Aorta (tissue), 5 donors: ENCODE measurements at places on chromosomes 2 and 18. TPM values are rescaled to one million over a fixed set of nuclear protein-coding genes. Genes with fewer than 3 reads are reported as not detected.
A peak's percentile ranks its signal among the peaks of the same experiment; 100 is the strongest.

DNA sequence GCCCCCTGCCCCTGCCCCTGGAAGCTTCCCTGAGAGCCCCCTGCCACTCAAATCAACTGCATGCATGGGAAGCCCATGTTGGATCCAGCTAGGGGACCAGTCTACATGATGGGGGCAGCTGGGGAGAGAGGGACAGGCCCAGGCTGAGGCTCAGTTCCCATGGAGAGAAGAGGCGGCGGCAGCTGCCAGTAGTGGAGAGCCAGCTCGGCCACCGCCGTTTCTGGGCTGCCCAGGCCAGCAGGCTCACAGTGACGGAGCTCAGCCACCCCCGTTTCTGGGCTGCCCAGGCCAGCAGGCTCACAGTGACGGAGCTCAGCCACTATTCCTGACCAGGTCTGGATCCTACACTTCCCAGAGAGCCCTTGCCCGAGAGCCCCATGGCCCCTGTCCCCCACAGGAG, 3.6 kb downstream of the MAB21L4 start:
- no peak overlapping the region for H3K27ac ChIP-seq
- H3K36me3 ChIP-seq: no peaks in the 10 kb centered on the region
- DNase-seq: no peak
- no peak overlapping the region for H3K4me3 ChIP-seq
- no peaks in the 10 kb centered on the region for H3K4me1 ChIP-seq

DNA sequence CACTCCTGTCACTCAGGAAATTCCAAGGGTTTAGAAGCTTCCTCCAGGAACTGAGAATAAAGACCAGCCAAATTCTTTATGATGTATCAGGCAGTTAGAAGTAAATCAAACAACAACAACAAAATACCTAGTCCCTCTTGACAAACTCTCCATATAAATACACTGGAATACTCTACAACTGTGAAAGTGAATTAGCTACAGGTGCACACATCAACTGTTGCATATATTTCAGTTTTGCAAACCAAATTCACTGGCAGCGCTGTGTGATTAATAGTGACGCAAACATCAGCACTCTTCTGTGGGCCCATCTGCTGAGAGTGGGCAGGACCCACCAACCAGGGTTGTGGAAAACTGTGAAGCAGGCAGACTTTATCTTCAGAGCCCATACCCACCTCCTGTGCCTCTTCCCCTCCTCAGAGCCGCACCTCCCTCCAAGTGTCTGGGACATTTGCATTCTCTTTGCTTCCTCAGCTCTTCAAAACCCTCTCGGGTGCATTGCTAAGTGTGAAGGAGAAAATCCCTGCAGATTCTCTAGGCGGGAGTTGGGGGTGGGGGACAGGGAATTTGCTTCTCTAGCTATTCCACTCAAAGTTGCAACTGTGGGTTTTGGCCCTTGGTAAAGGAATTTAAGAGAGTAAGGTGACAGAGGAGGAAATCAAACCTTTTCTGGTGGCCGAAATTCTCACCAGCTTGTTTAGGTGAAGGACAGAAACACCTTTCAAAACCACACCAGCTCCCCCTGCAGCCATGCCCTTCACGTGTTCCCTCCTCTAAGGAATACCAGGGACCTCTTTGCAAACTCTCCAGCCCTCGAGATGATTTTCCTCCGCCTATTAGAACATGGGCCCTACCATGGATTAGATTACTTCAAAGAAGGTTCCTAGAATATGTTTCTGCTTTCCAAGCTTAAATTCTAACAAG, 119.3 kb downstream of the MRO start:
- H3K36me3 ChIP-seq: no peaks in the 10 kb centered on the region
- DNase-seq: no peak
- no peaks in the 10 kb centered on the region for H3K27me3 ChIP-seq
- no peak overlapping the region for H3K27ac ChIP-seq

DNA sequence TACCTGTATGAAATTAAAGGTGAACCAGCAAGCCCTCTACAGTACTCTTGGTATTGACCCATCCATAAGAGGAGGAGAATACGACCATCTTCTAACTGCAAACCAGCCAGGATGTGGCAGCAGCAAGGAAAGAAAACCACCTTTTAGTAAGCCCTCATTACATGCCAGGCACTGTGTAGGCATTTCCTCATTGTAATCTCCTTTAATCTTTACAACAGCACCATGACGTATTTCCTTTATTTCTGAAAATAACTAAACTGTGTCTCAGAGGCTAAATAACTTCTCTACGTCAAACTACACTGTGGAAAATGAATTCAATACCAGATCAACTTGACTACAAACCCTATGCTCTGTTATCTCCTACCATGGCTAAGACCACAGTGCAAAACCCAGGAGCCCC, 18.2 kb downstream of the WDR35 start:
- no peaks in the 10 kb centered on the region for H3K4me1 ChIP-seq
- peaks cover 3% of the 10 kb centered on the region for H3K36me3 ChIP-seq
- H3K27ac ChIP-seq: no peak overlapping the region
- no peak overlapping the region for H3K4me3 ChIP-seq

- no peaks in the 10 kb centered on the region for H3K36me3 ChIP-seq
- H3K27me3 ChIP-seq: no peaks in the 10 kb centered on the region
- no peaks in the 10 kb centered on the region for H3K4me1 ChIP-seq
These were observed 10.0 kb upstream of the RIT2 start for GRCh38 chr18:43125471-43125870.

- no peak for DNase-seq
- H3K4me1 ChIP-seq: no peaks in the 10 kb centered on the region
- H3K27ac ChIP-seq: no peak overlapping the region
- H3K27me3 ChIP-seq: no peaks in the 10 kb centered on the region
- H3K4me3 ChIP-seq: peak overlapping the region; percentile 99
These were observed 779 bp downstream of the DGKD start for GRCh38 chr2:233354971-233355574.

DNA sequence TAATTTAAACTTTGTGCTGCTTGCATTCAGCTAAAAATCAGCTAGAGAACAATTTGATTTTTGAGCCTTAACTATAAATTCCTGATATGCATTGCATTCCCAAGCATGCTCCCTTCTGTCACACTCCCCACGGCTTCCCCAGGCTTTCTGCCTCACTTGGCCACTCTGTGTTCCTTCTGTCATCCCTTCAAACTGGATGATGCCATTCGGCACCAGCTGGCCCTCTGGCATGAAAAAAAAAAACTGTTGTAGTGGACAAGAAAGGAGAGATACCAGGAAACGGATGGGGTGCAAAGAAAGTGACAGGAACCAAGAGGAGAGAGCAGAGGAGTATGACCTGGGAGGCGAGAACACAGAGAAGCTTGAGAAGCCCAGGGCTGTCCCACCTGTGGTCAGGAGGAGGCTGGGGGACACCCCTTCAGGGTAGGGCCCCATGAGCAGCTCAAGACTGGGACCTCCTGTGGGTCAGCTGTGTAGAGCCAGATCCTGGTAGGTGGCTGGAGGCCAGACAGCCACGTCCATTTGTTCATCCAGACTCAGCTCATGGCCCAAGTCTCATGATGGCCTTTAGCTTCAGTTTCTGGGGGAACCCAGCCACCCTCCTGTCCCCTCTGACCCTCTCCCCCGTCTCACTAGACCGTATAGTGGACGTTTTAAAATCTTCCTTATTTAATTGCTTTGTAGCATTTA, 211.8 kb downstream of the GBX2 start:
- DNase-seq: peak; percentile 22
- H3K27me3 ChIP-seq: no peaks in the 10 kb centered on the region
- no peaks in the 10 kb centered on the region for H3K36me3 ChIP-seq
- H3K4me1 ChIP-seq: no peaks in the 10 kb centered on the region
- H3K4me3 ChIP-seq: no peak overlapping the region
- no peak overlapping the region for H3K27ac ChIP-seq

DNA sequence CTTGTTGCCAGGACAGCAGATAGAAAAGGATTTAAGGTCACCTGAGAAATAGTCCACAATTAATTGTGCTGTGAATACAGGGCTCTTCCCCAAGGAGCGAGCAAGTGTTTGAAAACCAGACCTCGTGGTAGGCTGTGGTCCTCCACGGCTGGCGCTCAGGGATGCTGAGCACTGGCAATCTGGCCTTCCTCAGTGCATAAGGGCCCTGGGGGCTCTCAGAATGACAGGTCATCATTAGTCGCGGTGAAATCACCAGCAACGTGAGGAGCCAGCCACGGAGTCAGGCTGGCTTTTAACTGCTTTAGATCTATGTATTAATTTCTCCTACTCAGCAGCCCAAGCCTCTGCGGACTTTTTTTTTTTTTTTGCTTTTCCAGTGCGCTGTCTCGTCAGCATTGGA, 148.5 kb downstream of the FHOD3 start:
- H3K4me1 ChIP-seq: peaks cover 3% of the 10 kb centered on the region
- H3K27me3 ChIP-seq: no peaks in the 10 kb centered on the region
- no peaks in the 10 kb centered on the region for H3K36me3 ChIP-seq
- no peak for DNase-seq
- H3K4me3 ChIP-seq: no peak overlapping the region

DNA sequence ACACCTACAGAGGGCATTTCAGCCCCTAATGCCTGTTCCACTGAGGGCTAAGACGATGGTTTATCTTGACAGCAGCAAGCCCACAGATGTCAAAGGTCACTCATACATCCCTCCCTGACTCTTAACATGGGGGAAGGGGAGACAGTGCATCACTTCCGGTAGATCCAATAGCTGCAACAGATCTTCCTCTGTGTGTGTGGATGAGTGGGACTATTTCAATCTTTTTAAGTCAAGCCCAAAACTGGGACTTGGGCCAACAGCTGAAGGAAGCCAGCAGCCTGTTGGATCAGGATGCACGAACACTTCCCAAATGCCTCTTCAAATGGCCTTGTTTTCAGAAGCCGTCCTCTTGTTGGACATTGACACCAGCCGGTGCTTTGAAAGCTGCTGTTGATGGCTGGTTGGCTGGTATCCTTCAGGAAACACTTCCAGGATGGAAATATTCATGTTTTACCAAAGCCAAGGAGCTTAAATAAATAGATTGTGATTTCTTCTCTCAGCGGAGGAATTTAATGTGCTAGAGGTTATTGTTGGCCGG, 59.2 kb downstream of the IL1R2 start:
- no peaks in the 10 kb centered on the region for H3K27me3 ChIP-seq
- H3K4me1 ChIP-seq: peaks cover 3% of the 10 kb centered on the region
- no peaks in the 10 kb centered on the region for H3K36me3 ChIP-seq
- peak; percentile 89 for DNase-seq
- no peak overlapping the region for H3K4me3 ChIP-seq

DNA sequence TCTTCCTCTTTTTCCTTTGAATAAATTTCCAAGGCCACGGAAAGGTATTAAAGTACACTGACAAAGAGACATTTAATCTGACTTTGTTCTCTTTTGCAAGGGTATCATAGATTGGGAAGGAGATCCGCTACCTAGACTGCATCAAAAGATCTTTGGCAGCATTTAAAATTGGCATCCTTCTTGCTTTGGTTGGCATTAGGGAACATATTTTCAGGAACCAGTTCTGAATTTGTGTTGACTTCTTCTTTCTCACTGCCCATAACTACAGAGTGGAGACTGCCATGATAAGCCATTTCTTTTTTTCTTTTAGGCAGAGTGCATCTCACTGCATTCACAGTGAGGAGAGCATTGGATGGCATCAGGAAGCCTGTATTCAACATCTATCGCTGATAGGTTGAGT, 83.4 kb downstream of the DOCK10 start:
- H3K27ac ChIP-seq: no peak overlapping the region
- DNase-seq: no peak
- H3K4me3 ChIP-seq: no peak overlapping the region

- no peaks in the 10 kb centered on the region for H3K36me3 ChIP-seq
- no peaks in the 10 kb centered on the region for H3K27me3 ChIP-seq
- H3K4me1 ChIP-seq: no peaks in the 10 kb centered on the region
These were observed 100.6 kb downstream of the MSH2 start for GRCh38 chr2:47503481-47504070.

DNA sequence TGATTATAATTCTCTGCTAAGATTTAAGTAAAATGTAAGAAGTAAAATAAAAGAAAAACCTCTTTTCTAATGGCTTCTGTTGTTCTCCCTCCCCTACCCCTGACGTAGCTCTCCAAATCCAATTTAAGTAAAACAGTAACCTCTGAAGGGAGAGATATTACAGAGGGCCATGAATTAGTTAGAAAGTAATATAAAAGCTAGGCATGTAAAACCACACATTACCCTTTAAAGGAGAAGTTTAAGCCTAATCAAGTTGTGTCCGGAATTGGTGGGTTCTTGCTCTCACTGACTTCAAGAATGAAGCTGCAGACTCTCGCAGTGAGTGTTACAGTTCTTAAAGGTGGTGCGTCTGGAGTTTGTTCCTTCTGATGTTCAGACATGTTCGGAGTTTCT, 116.9 kb upstream of the SCN7A start:
- H3K36me3 ChIP-seq: no peaks in the 10 kb centered on the region
- no peak overlapping the region for H3K27ac ChIP-seq
- no peaks in the 10 kb centered on the region for H3K27me3 ChIP-seq
- no peaks in the 10 kb centered on the region for H3K4me1 ChIP-seq
- DNase-seq: no peak
- no peak overlapping the region for H3K4me3 ChIP-seq

DNA sequence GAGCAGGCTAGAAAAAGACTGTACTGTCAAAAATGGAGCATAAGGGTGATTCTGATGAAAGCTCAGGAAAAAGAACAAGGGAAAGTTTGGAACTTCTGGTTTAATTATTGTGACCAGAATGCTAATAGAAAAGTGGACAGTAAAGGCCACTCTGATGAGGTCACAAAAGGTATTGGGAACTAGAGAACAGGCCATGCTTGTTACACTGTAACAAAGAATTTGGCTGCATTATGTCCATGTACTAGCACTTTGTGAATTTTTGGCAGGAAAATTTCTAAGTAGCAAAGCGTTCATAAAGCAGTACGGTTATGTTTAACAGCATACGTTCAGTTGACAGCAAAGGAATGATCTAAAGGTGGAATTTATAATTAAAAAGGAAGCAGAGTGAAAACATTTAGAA, 418.6 kb downstream of the TRIB2 start:
- no peak for DNase-seq
- H3K36me3 ChIP-seq: no peaks in the 10 kb centered on the region
- H3K27me3 ChIP-seq: no peaks in the 10 kb centered on the region

GRCh38 chr2:50515638-50516037, 516.3 kb downstream of the NRXN1 start:
- no peak for DNase-seq
- H3K27ac ChIP-seq: no peak overlapping the region
- H3K36me3 ChIP-seq: no peaks in the 10 kb centered on the region
- no peaks in the 10 kb centered on the region for H3K27me3 ChIP-seq
- no peak overlapping the region for H3K4me3 ChIP-seq

GRCh38 chr18:34929336-34929780, 111.9 kb upstream of the MAPRE2 start:
- no peaks in the 10 kb centered on the region for H3K36me3 ChIP-seq
- H3K4me1 ChIP-seq: no peaks in the 10 kb centered on the region
- H3K4me3 ChIP-seq: no peak overlapping the region
- no peaks in the 10 kb centered on the region for H3K27me3 ChIP-seq
- no peak for DNase-seq

USP40 gene
- total RNA-seq: 28.4 TPM

FBXO36 gene
- total RNA-seq: 2.2 TPM

NFU1 gene
- 39.8 TPM for total RNA-seq

TMEFF2 gene
- not detected for total RNA-seq

ACVR1C gene
- 0.33 TPM for total RNA-seq
